Calu3 (cell line): ENCODE measurements at places on chromosomes 3 and 15. TPM values are rescaled to one million over a fixed set of nuclear protein-coding genes. Genes with fewer than 3 reads are reported as not detected.
A peak's percentile ranks its signal among the peaks of the same experiment; 100 is the strongest.

- DNase-seq: no peak
These were observed 135.0 kb upstream of the CTDSPL start for GRCh38 chr3:37726525-37727290.

- DNase-seq: peak; percentile 15
These were observed 18.1 kb upstream of the SLC22A13 start for GRCh38 chr3:38247366-38248035.

- DNase-seq: no peak
These were observed 5.3 kb upstream of the LRIG1 start for GRCh38 chr3:66506154-66506553.

DNA sequence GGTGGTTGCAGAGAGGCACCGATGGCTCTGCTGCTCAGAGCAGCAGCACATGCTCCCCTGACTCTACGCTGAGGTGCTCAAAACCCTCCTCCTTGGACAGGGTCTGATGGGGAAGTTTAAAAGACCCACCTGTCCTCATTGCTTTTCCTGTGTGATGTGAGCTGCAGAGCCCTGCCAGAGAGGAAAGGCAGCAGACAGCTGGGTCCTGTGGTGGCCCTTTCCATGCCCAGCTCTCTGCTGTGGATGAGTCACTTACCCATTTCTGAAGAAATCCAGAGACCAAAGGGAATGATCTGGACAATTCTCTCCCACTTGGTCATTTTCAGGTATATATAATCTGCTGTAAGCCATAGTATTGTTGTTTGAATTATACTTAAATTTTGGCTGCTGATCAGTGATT, 121.7 kb downstream of the CHDH start:
- DNase-seq: no peak

GRCh38 chr3:65484964-65485363, 553.8 kb downstream of the MAGI1 start:
- no peak for DNase-seq

DNA sequence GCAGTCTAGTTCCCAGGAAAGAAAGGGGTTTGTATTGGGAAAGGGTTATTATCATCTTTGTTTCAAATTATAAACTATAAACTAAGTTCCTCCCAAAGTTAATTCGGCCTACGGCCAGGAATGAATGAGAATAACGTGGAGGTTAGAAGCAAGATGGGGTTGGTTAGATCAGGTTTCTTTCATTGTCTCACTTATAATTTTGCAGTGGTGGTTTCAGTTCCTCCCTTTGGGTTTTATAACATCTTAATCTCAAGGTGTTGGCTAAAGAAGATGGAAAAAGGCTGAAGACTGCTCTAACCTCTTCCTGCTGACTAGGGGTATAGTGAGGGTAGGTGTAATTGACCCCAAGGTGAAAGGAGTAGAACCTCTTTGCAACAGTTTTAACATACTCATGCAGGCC, 1050.7 kb downstream of the OTOL1 start:
- DNase-seq: no peak

DNA sequence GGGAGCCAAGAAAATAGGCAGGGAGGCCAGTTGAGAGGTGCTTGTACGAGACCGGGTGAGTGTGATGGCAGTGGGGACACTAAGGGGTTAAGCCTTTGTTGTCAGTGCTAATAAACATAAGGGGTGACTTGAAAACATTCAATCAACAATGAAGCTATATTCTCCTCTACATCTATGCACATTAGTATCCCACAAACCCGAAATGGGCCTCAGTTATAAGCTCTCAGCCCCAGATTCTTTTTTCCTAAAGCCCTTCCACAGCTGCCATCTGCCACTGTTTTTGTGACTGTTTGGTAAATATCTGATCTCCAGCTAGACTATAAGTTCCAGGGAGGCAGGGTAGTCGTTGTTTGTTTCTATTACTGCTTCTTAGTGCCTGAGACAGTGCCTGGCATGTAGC, 118.2 kb downstream of the CADPS start:
- DNase-seq: no peak

GRCh38 chr3:10926811-10927521, 65.6 kb upstream of the SLC6A1 start:
- DNase-seq: no peak

DNA sequence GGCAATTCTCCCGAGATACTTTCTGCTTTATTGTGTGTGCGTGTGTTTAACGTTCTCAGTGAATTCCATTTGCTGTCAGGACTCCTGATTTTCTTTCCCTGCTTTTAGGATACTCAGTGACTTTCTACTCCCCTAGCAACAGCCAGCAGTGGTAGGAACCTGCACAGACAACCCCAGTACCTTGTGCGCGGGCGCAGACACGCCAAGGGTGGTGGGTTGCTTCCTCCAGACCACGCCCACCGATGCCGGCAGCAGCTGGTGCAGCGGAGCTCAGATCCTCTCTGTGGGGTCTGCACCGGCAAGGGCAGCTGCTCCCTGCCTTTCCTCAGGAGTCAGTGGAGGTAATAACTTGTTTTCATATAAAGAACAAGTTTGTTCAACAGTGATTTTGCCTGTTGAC, 225.1 kb upstream of the NDN start:
- no peak for DNase-seq

- DNase-seq: no peak
These were observed 75.6 kb downstream of the UBP1 start for GRCh38 chr3:33364531-33365128.

DNA sequence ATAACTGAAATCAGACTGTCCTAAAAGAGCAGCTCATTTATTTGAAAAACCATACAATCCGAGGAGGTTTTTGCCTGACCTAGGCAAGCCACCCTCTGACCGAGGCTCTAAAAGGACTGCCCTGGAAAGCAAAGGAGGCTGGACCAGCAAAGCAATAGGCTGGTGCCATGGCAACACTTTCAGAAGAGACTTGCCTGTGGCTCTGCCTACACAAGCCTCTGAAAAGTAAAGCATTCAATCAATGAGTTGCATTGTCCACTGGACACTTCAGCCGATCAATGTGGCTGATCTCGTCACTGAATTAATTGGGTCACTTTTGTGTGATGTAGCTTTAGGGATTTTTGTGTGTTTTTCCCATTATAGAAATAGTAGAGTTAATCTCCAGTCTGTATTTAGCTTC, 99.1 kb upstream of the SEMA6D start:
- no peak for DNase-seq

DNA sequence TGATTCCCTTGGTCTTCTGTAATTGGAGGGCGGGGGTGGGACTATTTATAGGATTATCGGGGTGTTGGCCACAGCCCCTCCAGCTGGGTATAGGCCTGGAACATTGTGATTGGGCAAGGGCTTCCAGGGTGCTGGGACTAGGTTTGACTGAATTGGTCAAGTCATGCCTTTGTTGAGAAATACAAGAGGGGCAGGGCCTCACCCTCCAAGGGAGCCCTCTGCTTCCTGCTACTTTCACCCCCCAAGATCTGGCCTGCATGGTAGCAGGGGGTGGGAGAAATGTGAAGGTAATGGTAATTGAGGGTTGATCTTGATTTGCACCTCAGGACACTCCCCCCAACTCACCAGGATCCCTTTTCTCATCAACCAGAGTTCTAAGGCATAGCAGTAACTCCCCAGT, 25.2 kb downstream of the TRIM71 start:
- no peak for DNase-seq

GRCh38 chr3:88809993-88810392, 297.4 kb upstream of the EPHA3 start:
- DNase-seq: no peak

- no peak for DNase-seq
These were observed 61.9 kb downstream of the HMG20A start for GRCh38 chr15:77482570-77482969.

- DNase-seq: no peak
These were observed 188.2 kb downstream of the ATP10A start for GRCh38 chr15:25674913-25675312.

DNA sequence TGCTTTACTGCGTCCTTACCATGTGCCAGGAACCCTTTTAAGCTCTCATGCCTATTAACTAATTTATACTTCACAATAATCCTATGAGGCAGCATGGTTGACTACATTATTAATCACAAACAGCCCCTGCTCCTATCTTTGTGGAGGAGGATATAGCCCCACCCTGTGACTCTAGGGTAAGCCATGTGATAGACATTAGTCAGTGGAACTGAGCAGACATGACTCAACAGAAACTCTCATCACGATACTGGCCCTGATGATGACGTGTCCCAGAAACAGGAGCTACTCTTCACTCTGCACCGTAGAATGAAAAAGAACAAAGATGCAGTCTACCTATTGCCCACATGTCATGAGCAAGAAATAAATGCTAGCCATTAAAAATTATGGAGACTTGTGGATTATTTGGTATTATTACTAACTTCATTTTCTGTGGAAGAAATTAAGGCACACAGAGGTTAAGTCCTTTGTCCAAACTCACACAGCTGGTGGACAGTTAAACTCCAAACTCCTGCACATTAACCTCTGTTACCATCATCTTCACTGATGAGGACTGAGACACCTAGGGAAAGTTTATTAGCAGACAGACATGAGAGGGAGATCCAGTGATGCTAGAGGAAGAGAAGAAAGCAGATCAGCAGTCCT, 51.2 kb downstream of the CFAP20DC start:
- DNase-seq: peak; percentile 61

DNA sequence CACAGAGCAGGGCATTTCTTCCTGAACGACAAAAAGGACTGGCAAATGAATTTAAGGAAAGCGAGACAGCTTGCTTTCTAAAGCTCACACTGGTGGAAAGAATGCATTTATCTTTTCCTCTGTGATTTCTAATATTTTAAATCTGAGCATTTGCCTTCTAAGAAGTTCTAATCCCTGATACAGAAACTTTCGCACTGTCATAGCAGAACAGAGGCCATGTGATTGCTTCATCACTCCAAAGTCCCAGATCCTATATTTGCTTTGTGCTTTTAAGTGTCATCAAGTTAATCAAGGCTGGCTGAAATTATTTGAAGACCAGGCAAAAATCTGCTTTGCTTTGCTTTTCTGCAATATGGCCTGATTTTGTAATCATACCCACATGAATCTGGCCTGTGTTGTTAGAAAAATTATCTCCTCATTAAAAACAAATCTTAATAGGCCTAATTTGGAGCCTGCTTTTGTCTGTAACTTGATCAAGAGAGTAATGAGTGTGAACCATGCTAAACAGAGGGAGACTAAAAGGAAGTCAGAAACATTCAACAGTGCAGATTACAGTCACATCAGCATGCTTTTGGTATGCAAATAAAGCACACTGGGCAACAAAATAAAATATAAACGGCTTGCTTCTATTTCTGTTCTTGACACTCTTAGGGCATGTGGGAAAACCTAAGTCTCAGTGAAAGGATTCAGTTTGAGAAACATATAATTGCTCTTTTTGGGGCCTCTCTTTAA, 178.2 kb upstream of the ADAMTS9 start:
- DNase-seq: no peak

SKOR1 gene
- 0.17 and 0.27 TPM in 2 replicates for total RNA-seq

SLC22A14 gene
- total RNA-seq: 1.8 and 2.1 TPM in 2 replicates

PRICKLE2 gene
- 1.9 and 4.0 TPM in 2 replicates for total RNA-seq

MAGEL2 gene
- not detected in 2 replicates for total RNA-seq

EFCAB12 gene
- total RNA-seq: 0.42 and 0.54 TPM in 2 replicates

FETUB gene
- total RNA-seq: not detected in 2 replicates

AHSG gene
- 0.24 and 0.39 TPM in 2 replicates for total RNA-seq
